Stimulated activated naive CD8-positive, alpha-beta T cell treated with anti-CD3 and anti-CD28 coated beads, Interleukin-15, amount 100 ng/mL, for 72 hours (primary cell): ENCODE measurements at places on chromosomes 3 and 15.

DNA sequence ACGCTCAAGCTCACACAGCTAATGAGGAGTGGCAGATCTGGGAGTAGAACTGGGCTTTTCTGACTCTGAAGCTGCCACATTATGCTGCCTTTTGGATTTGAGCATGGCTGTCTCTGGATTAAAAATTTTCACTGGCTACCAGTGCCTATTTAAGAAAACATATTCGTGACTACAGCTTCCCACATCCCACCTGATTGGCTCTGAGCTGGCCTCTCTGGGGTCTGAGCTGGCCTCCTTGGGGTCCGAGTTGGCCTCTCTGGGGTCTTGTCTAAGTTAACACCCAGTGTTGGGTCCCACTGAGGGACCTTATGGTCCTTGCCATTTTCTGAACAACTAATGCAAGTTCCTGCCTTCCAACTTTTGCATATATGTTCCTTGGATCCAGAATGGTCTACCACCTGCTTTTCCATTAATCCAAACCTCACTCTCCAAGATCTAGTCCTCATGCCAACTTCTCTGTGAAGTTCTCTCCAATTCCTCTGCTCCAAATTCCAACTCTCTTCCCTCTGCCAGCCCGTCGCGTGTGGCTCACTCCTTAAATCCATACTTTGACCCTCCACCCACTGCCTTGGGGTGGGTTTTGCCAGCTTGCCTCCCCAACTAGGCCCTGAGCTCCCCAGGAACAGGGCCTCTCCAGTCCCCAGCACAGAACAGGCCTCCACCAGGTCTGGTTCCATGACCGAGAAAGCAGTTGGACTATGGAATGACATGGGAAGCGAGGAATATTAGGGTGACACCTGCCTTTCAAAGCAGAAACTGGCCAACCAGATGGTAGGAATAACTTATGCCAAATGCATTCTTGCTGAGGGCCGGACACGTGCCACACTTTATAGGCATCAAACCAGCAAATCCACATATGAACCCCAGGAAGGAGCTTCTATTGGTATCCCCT, 42.5 kb downstream of the ATP2B2 start:
- no peak for DNase-seq

DNA sequence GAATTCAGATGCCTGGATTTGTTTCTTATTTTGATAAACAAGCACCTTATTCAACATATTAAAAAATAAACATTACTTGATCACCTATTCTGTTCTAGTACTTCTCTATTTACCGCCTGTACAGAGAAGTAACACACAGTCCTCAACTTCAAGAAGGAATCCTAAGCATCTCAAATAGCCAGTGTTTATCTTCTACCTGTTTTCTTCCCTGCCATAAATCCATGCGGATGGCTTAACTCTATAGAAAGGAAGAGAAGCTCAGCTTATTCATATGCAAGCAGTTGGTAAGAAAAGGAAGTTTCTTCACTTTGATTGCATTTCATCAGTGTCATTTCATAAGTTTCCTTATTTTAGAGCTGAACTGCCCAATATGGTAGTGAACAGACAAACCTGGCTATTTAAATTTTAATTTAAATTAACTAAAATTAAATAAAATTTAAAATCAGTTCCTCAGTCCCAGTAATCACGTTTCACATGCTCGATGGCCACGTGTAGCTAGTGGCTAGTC, 210.0 kb upstream of the PEX5L start:
- no peak for DNase-seq

DNA sequence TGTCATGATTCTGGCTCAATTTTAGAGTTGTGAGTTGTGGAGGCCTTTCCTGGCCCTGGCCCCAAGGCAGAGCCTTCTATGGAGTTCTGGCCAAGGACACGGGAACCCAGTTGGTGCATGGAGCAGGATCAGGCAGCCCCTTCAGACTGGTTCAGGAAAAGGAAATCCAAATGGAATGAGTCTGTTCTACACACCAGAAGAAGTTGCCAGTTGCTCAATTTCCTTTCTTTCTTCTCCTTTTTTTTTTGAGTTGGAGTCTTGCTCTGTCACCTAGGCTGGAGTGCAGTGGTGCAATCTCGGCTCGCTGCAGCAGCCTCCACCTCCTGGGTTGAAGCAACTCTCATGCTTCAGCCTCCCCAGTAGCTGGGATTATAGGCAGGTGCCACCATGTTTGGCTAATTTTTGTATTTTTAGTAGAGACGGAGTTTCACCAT, 28.9 kb upstream of the BHLHE40 start:
- DNase-seq = no peak

GRCh38 chr3:169337500-169338078, 325.9 kb downstream of the MECOM start:
- no peak for DNase-seq

- no peak for DNase-seq
Observed at GRCh38 chr15:90165659-90166489, 35.3 kb upstream of the SEMA4B start.

DNA sequence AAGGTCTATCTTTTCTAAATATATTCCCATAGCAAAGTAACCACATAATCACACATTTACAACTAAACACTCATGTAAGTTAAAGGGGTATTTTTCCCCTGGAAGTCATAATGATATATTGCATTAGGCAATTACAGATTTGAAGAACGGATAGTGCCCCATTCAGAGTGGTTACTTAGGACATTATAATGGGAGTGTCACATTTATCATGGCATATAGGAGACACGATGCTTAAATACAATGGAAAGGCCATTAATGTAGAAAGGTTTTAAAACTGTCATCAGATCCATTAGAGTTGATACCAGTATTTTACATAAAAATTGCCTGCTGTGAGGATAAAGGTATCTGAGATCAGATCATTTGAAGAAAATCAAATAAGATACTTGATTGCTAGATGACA, 582.0 kb upstream of the SEMA6D start:
- no peak for DNase-seq

DNA sequence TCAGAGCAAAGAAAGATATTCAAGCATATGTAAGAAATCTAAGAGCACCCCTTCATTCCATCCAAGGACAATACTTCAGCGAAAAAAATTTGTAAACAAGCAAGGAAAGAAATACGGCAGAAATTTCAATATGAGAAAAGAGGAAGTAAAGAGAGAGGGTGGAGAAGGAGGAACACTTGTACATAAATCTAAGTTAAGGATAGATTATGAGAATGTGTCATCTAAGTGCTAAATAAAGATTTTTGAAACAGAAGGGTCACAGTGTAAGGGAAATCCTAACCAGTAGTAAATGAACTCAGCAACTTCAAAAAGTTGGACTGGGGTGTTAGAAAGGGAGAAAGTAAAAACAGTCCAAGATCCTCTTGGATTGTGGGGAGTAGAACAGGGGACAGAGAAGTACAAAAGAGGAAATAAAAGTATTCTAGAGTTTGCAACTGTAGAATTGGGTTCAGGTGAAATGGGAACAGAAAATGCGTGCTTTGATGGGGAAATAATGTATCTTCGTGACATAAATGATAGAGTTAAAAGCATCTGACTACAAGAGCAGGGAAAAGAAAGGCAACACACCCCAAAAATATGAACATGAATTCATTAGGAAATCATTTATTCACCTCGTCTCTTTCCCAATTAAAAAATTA, 68.5 kb upstream of the ATP13A5 start:
- no peak for DNase-seq

- no peak for DNase-seq
Observed at GRCh38 chr15:60843482-60843881, 364.5 kb upstream of the ICE2 start.

- DNase-seq = peak; percentile 14
Observed at GRCh38 chr15:76393614-76394013, 57.0 kb downstream of the ISL2 start.

DNA sequence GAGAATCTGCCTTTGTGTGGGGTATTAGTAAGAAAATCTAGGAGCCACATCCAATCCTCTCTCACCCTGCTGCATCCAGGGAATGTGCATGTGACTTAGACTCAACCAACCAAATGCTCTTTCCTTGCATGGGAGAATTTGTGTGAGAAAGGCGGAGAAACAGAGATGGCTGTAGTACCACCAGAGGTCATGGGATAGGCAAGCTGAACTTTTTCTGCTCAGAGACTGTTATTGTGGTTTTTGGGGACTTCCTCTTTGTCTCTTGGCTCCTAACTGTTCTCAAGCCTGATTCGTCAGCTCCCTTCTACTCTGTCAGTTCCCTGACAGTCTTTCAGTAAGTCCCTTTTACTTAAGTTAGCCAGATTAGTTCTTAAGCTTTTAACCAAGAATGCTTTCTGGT, 2.6 kb upstream of the ZSCAN2 start:
- no peak for DNase-seq

DNA sequence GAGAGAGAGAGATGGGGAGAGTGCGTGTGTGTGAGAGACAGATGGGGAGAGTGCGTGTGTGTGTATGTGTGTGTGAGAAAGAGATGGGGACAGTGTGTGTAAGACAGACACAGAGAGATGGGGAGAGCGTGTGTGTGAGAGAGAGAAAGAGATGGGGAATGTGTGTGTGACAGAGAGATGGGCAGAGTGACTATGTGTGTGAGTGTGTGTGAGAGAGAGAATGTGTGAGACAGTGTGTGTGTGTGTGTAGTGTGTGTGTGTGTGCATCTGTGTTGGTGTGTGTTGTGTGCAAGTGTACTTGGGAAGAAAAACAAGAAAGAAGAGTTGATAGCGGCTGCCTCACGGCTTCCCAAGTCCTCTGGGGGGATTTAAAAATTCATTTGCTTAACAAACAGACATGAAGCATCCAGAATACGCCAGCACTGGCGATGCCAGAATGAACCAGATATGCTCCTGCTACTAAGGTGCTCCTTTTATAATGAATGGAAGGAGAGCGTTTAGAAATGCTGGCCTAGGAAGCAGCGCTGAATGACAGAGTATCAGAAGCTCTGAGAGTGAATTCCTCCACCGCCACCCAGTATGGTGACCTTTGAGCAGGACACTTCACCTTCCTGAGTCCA, 186.1 kb upstream of the TSC22D2 start:
- no peak for DNase-seq

DNA sequence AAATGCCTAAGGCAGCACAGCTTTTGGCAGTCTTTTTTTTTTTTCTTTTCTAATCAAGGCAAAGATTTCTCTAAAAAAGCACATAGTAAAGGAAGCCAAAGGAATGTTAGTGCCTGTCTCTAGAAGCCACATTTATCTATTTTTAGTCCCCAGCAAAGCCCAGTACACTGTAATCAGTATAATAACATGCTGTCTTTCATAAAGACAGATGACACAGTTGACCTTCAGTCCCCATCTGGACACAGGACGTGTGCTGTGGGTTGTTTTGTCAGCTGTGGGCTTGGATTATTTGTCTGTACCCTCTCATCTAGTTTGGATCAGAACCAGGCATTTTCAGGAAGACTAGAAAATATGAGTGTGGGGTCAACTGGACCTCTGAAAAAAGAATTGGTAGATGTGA, 110.4 kb upstream of the CTNNB1 start:
- DNase-seq = no peak

GRCh38 chr3:115239717-115240116, 92.6 kb upstream of the ZBTB20 start:
- DNase-seq = no peak

GRCh38 chr3:46599590-46599989, 12.7 kb upstream of the FAM240A start:
- DNase-seq = no peak

DNA sequence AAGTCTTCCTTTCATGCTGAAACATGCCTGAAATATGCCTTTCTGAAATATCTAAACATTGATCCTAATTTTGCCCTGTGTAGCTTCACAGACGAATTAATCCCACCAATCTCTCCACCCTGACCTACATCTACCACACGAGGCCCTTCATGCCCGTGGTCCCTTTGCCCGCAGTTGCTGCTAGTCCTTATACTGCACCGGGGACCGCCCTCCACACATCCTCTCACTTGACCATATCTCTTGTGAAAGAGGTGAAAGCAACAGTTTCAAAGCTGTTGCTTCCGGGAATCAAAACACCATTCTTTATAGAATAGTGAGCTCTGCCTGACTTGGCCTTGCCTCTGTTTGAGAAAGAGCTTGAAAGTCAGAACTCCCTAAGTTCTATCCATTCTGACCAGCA, 499.5 kb downstream of the NTRK3 start:
- DNase-seq = no peak

DNA sequence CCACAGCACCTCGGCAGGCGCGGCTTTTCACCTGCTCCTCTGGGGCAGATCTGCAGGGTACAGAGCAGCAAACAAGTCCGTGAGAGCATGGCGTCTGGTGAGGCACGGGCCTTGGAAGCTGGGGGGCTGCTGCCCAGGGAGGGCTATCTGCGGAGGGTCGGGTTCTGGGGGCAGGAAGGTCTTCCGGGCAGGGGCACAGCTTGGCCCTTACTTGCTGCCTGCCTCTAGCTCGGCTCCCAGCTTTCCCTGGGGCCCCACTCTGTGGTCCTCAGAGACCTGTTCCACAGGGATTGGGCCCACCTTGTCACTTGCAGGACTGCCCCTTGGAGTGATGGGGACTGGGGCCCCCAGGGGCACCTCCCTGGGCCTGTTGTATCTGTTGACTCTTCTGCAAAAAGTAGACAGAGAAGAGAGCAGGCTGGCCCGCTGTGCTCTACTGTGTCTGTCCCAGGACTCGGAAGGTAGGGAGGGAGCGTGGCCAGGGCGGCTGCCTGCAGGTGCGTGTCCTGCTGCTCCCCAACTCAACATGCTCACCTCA, 84.1 kb downstream of the TBC1D2B start:
- DNase-seq = no peak

- DNase-seq = no peak
Observed at GRCh38 chr3:148077318-148077923, 620.3 kb upstream of the AGTR1 start.

DNA sequence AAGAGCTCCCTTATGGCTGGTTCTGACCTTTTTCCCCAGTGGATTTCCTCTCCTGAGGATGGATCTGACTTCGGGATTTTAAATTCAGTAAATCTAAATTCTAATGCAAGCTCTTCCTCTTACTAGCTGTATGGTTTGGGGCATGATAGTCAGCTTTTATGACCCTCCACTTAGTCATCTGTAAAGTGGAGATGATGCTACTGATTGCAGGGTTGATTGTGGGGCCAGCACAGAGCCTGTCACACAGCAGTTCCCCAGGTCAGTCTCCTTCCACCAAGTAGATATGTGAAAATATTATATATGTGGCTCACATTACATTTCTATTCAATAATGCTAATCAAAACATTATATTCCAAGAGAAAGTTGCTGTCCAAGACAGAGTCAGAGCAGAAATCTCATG, 141.3 kb upstream of the UBE2E1 start:
- DNase-seq = no peak

GRCh38 chr3:100401674-100402041, 319 bp downstream of the LNP1 start:
- DNase-seq = peak; percentile 65
